ENCODE measurements at places on chromosomes 1 and 21.

DNA sequence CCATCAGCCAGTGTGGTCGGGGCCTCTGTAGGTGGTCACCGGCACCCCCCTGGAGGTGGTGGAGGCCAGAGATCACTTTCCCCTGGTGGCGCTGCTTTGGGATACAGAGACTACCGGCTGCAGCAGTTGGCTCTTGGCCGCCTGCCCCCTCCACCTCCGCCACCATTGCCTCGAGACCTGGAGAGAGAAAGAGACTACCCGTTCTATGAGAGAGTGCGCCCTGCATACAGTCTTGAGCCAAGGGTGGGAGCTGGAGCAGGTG, 961 bp downstream of the RBM15 start:
- DNase-seq, result no peak

DNA sequence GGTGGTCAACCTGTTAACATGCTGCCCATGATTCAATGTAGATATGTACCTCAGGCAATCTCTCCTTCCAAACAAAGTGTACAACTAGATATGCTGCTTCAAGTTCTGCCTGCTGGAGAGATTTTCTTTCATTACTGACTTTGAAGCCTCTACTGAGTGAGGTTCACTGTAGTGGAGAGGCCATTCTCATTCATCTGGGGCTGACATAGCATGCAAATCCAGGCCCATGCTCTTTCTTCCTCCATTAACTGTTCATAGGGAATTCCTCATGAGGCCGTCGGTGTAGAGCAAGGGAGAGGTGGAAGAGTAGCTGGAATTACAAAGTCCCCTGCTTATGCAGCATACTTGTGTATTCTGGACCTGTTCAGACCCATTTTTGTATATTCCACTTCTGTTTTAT, 38.6 kb downstream of the VANGL2 start:
- no peak for DNase-seq

GRCh38 chr1:90717356-90717664, 208 bp upstream of the BARHL2 start:
- DNase-seq, result peak; percentile 14

- DNase-seq, result no peak
These were observed 81.5 kb downstream of the BEND5 start for GRCh38 chr1:48695161-48695560.

GRCh38 chr1:76425201-76426145, 350.9 kb downstream of the ST6GALNAC3 start:
- no peak for DNase-seq

- DNase-seq, result no peak
These were observed 187.8 kb downstream of the COQ8A start for GRCh38 chr1:227127891-227128290.

DNA sequence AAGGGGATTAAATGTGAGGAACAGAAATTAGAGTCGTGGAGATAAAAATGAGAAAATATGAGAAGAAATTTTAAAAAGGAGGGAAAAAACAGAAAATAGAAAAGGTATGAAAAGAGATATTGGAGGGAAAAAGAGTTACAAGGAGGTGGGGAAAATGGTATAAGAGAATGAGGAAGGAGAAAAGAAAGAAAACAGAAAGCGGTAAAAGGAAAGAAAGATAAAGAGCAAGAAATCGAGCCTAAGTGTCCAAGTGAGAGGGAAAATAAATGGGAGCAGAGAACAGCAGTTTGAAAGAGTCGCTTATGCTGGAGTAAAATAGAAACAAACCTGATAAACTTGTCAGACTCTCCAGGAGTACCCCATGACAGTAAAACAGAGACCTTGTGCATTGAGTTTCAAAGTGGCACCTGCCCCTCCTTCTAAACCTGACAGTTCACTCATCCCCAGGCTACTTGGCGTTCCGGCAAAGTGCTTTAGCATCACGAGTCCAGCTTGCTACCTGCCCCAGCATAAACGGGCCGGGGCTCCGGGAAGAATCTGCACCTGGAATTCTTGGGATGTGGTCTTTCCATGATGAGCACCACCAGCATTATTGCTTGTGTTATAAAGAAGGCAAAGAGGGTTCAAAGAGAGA, 585 bp downstream of the NEGR1 start:
- no peak for DNase-seq

- no peak for DNase-seq
These were observed 16.0 kb upstream of the ZSCAN20 start for GRCh38 chr1:33456502-33456886.

- DNase-seq, result no peak
These were observed 6.2 kb upstream of the MAPKAPK2 start for GRCh38 chr1:206678490-206678889.

DNA sequence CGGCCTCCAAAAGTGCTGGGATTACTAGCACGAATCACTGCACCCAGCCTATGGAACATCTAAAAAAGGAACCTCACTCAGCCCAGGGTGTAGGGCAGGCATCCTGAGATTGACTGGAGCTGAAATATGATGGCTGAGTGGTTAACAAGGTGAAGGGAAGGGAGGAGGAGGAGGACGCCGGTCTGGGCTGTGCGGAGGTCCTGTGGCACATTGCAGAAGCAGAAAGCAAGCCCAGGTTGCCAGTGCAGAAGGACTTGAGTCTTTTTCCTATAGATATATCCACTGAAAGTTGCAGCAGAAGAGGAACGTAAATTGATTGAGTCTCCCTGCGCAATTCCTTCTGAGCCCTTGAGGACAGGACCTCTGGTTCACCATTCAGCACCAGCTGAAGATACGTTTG, 1.5 kb upstream of the KIF17 start:
- no peak for DNase-seq

DNA sequence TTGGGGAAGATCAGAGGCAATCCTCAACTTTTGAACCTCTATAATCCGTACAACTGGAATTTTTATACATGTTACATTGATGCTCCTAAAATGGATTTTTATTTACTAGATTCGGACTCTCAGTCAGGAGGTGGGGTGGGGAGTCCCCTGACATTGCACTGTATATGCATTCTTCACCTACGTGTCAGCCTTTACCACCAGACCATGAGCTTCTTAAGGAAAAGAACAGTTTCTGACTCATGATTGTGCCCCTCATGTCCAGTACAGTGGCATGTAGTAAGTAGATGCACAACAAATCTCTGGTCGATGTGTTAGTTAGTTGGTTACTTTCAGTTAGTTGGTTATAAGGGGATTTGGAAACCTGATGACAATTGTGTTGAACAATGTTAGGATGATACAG, 15.4 kb downstream of the LPAR3 start:
- DNase-seq, result no peak

DNA sequence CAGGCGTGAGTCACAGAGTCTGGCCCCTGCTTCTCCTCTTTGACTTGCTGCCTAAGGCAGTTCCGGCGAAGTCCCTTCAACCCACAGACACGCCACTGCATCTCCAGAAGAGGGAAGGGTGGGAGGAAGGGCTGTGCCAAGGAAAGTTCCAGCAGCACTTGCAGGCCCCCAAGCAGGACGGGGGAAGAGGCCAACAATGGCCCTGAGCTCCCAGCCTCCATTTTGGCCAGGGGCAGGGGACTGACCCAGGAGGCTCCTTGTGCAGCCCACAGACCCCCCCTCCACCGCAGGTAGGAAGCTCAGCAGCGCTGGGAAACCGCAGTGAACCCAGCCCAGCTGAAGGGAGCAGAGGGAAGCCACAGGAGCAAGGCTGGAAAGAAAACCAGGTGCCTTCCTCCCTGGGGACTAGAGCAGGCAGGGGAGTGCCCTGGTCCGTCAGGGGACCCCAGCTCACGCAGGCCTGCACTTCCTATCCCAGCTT, 35.4 kb downstream of the ACOT7 start:
- no peak for DNase-seq

- DNase-seq, result no peak
These were observed 211.9 kb upstream of the SPAG17 start for GRCh38 chr1:118396829-118397495.

DNA sequence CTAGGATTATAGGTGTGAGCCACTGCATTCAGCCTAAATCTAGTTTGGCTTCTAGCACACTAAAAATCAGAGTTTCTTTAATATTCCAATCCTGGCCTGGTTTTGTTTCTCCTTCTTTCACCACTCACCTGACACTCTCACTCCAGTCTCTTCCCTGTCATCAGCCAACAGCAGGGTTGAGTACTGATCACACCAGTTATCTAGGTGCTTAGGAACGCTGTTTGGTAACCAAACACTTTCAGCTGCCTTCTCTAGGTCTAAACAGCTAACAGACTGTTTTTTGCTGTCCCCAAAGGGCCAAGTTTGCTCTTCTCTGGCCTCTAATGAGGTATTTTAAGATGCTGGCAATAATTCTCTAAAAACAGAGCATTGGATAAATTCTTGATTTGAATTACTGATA, 17.7 kb upstream of the FRRS1 start:
- DNase-seq, result no peak

DNA sequence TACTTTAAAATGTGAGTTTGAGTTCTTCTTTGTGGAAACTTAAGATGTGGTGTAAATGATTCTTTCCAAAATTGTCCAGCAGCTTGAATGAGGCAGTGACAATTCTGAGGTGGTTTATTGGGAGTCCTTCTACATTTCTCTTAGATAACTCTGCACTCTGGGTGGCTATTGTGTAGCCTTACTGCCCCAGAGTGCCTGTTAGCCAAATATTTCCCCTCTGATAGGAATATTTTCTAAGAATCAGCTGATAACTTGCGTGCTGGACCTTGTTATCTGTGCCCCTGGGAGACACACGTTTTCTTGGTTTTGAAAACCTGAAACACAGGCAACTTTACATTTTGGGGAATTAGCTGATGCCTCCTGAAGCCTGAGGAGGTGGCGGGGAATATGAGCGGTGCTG, 91.6 kb downstream of the CD247 start:
- no peak for DNase-seq

GRCh38 chr21:42552407-42553336, 39.0 kb downstream of the SLC37A1 start:
- no peak for DNase-seq

GRCh38 chr1:174023440-174023839, 1.3 kb upstream of the RC3H1 start:
- DNase-seq, result peak; percentile 40

DNA sequence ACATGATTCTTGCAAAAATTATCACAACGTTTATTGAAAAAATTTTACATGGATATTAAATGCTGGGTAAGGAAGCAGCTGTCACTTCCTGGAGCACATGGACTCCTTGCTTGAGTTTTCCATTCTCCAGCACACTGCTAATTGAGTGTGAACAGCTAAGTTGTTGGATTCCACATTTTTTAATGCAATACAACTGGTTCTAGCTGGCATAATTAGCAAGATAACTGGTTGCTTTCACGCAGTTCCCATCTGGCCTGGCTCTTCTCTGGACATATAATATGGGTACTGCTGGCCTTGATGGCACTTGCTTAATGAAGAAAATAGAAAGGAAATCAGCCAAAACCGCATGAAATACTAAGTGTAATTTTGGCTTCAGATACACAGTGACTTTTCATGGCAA, 26.6 kb downstream of the RGS21 start:
- no peak for DNase-seq

DNA sequence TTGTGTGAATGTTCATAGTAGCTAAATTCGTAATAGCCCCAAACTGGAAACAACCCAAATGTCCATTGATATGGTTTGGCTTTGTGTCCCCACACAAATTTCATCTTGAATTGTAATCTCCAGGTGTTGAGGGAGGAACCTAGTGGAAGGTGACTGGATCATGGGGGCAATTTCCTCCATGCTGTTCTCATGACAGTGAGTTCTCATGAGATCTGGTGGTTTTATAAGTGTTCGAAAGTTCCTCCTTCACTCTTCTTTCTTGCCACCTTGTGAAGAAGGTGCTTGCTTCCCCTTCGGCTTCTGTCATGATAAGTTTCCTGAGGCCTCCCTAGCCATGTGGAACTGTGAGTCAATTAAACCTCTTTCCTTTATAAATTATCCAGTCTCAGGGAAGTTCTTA, 11.3 kb downstream of the UBE2G2 start:
- DNase-seq, result no peak

DNA sequence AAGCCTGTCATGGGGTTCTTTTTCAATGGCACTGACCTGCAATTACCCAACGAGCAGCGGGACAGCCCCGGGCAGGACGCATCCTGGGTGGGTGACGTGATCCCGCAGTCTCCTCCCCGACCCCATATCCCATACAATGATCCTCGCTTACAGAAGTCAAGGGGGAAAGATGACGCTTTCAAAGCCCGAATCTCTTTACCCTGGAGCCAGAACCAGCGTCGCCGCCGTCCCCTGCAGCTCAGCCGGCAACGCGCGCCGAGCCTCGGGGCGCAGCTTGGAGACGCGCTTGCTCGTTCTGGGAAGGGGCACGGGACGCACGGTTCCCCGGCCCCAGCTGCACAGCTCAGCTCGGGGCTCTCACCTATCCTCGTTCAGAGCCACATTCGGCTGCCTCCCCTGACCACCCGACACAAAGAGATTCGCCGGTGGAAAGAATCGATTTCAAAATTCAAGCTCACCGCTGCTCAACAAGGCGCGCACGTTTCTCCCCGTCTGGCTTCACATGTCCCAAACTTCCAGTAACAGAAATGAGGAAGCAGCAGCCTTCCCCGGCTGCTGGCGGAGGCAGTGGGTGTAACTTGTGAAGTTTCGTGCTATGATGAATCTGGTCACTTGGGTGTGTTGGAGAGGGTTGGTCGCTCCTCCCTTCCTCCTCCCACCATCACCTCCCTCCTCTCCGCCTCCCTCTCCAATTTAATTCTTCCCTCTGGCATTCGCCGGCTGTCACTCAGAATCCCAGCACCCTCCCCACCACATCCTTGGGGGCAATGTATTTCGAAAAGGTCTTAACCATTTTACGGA, at the start of gene TIAM1:
Gene TIAM1, minus strand, starts transcription at position 582 of the 801 bp plus-strand sequence. CDS start 77,289 bp downstream, outside the sequence.
- peak; percentile 48 for DNase-seq

GRCh38 chr21:46605767-46606426, 1.0 kb upstream of the S100B start:
- no peak for DNase-seq

DNA sequence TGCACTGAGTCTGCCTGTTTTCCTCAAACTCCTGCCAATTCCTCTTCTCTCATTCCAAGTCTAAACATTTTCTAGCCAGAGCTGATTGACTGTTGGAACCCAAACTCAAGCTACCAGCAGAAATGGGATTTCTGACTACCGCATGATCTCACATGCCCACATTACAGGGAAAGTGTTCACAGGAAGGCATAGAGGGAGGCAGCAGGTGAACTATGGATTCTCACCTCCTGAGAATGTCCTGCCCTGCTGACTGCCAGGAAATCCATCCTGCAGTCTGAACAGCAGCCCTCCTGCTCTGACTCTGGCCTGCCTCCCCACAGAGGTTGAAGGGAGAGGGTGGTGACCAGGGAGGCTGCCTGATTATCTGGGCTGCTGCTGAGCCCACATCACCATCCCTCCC, 22.5 kb downstream of the IQGAP3 start:
- DNase-seq, result no peak

- peak; percentile 37 for DNase-seq
These were observed 694 bp downstream of the MEAF6 start for GRCh38 chr1:37513795-37514349.

- DNase-seq, result peak; percentile 77
These were observed 241.8 kb downstream of the TRABD2B start for GRCh38 chr1:47755101-47755990.

- peak; percentile 60 for DNase-seq
These were observed 28.4 kb downstream of the ACP6 start for GRCh38 chr1:147641695-147642592.

DNA sequence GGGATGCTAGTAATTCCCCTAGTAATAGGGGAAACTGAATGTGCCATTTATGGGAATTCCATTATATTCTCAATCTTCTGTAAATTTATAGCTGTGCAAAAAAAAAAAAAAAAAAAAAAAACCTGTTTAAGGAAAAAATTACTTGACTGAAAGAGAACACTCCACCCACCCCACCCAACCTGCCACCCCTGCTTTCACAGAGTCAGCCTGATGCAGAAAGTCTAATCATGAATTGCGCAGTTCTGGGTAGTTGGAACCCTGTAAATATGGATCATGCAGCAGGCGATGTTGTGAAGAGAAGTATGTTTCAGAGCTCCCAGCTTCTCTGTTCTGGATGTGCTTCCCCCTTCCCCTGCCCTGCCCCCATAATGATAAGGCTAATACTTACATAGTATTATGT, 19.6 kb upstream of the LAMC2 start:
- no peak for DNase-seq

Measured in endothelial cell (in vitro differentiated cells).